ENCODE measurements at places on chromosomes 12 and 14.

DNA sequence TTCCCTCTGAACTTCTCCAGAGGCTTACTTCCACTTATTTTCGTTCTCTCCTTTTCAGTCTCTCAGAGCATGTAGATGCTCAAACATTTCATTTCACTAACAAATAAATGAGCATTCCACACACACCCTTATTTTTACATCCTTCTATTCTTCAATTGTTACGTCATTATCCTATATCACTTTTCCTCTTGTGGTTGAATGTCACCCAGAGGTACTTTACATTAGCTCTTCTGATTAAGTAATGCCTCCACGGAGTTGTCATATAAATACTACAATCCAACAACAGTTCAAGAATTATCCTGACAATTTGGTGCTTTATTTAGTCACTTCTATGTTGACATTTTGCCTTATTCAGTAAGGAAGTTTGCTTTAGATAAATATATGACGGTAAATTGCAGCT lies 18.4 kb downstream of the FAR2 start:
- DNase-seq, result no peak

DNA sequence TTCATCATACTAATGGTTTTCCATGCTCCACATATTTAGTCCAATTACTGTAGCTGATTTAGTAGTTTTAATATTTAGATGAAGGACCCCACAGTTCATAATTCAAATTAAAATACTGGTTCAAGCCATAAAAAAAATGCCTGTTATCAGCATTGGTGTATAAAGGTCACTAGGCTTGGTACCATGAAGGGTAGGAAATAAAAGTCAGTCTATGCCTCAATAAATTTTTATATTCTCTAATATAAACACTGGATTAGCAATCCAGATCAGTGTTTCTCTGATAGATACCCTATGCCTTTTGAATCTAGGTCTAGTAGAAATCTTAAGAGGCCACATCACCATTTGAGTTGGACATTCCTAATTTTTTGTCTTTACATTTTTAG lies 163.2 kb upstream of the HIF1A start:
- DNase-seq, result no peak

GRCh38 chr12:52139579-52140062 lies 52.2 kb downstream of the KRT80 start:
- DNase-seq, result no peak

DNA sequence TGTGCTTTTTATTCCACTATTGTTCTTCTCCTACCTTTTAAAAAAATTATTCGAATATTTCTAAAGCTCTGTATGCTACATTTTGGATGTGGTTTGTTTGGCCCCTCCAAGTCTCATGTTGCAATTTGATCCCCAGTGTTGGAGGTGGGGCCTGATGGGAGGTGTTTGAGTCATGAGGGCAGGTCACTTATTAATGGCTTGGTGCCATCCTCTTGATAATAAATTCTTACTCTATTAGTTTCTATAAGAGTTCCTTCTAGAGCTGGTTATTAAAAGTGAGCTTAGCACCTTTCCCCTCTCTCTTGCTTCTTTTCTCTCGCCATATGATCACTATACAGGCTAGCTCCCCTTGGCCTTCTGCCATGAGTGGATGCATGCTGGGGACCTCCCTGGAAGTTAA lies 445.6 kb upstream of the PDE3A start:
- no peak for DNase-seq

DNA sequence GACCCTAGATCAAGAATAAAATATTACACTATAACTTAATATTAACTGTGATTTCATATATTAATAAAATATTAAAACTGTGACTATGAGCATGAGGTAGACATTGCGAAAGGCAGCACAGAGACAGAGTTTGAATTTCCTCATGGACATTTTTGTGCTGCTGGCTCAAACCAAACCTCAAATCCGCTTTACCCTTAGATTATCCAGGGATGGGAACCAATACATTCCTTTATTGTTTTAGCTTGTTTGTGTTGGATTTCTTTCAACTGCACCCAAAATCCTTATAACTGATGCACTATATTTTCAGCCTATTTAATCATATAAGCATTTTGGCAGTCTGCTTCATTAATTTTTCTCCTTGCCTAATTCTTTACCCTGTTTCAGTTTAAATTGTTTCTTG lies 436.7 kb downstream of the ATP23 start:
- DNase-seq, result no peak

- no peak for DNase-seq
Observed at GRCh38 chr12:46891306-46891705, 65.5 kb upstream of the SLC38A4 start.

- no peak for DNase-seq
Observed at GRCh38 chr14:73723797-73724661, 9.8 kb upstream of the PNMA1 start.
